SK-N-SH treated with all-trans-retinoic acid at 6 μM for 48 hours (cell line): ENCODE measurements at places on chromosomes 7 and 10.

DNA sequence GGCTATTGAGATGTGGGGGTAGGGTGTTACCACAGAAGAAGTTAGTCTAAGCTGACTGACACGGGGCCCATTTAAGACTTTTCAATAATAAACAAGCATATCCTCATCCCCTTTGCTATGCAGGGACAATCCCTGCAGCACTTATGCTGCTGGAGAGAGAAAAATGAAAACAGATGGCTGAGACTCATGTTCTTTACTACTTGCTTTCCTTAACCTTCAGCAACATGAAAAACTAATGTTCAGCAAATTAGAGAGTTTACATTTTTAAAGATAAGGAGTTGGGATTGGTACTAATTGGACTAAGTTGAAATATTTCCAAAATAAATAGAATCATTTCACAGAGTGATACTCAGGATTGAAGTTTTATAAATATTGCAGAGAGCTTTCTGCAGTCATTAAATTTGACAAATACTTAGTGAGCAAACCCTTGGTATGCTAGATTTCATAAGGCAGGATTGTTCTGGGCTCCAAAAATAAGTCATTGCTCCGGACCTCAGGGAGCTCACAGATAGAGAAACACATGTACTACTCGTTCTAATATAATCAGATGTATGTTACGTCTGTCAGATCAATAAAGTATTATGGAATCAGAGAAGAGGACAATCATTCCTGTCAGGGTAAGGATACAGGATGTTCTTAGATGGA, 147.1 kb upstream of the LRRN3 start:
- ATAC-seq, result peak; percentile 81

DNA sequence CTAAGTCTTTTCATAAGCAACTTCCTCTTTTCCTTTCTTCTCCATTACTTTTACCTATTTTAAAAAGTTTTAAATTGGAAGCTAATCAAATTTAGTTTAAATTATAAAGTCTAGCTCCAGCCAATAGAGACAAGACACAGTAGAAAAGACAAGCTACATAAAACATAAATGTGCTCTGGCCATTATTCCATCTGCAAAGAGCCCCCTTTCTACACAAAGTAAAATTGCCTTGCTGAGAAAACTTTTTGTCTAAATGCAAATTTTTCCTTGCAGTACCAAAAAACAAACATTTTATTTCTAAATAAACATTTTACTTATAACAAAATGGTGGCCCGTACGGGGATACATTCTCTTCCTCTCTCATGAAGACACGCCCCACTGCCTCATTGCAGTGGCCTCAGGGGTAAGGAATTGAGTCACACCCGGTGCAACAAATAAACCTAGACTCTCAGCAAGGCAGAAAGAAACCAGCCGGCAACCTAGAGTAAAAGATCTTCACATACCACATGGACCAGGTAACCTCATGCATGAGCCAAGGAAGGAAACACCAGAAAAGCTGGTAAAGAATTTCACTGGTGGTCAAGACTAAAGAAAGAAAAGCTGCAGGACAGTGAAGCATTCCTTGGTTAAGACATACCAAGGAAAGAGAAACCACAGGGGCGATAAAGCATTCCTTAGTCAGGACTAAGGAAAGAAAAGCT, 71.6 kb upstream of the ZNF746 start:
- no peak for ATAC-seq

DNA sequence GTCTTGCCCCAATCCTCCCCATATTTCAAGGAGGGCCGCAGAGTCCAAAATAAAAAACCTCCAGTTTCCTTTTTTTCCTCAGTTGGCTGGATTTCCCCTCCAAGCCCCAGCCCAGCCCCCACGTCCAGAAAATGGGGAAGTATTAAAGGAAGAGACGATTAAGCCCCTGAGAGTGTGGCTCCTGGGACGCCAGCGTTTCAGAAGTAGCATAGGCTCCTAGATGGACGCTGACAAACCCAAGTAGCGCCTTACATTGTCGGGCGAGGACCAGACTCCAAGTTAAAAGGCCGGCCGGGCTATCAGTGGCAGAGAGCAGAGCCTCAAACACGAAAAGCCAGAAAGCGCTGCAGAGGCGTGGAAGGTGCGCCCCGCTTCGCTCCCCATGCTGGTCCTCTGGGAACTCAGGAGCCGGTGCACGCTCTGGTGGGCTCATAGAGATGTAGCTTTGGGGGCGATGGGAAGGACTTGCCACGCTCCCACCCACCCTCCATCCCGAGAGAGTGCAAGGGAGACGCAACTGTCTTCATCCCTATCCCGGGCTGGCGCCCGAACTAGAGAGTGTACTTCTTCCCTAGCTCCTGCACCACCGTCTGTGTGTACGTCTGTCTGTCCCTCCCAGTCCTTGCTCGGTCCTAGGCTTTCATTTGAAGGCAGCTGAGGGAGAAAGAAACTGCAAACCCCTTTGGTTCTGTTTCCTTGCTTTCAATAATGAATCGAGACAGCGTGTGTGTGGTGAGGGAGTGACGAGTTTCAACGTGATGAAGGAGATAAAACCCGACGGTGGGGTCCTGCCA, 6.3 kb upstream of the EMX2 start:
- ATAC-seq, result 0 out of 3 replicates have a peak, but pooled peaks have one; percentile 4

- no peak for ATAC-seq
Measured at GRCh38 chr7:46844486-46844885, 737.4 kb downstream of the TNS3 start.

DNA sequence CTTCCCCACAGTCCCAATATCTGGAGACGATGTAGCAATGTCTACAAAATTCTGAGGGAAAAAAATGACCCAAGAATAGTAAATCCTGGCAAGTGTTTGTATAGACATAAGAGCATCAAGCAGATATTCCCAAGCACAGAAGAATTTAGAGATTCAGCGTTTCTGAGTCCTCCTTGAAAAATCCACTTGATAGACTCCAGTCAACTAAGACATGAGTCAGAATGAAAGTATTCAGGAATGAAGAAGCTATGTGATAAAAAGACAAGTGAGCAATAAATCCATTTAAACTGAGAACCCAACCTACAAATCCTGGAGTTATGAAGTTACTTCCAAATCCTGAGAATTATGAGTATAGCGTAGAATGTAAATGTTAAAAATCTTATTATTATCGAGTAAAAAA, 86.1 kb upstream of the NPY start:
- ATAC-seq, result no peak

GRCh38 chr7:144830024-144830785, 5.6 kb downstream of the TPK1 start:
- no peak for ATAC-seq

- ATAC-seq, result no peak
Measured at GRCh38 chr10:131746785-131747184, 154.0 kb upstream of the PPP2R2D start.

- ATAC-seq, result peak; percentile 43
Measured at GRCh38 chr10:119177708-119178371, 772 bp downstream of the PRDX3 start.

DNA sequence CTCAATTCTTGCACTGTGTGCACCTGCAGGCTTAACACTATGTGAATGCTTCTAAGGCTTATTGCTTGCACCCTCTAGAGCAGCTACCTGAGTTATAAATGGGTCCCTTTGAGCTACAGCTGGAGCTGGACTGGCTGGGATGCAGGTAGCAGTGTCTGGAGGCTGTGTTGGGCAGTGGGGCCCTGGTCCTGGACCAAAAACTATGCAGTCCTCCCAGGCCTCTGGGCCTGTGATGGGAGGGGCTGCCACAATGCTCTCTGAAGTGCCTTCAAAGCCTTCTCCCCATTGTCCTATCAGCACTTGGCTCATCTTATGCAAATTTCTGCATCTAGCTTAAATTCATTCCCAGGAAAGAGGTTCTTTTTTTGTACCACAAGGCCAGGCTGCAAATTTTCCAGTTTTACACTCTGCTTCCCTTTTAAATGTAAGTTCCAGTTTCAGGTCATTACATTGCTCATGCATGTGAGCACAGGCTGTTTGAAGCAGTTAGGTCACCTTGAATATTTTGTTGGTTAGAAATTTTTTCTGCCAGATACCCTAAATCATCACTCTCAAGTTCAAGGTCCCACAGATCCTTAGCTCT, 26.0 kb downstream of the KBTBD2 start:
- ATAC-seq, result peak; percentile 20; the same call in 2 of the 3 replicates

GRCh38 chr7:142784096-142784495, 13.3 kb downstream of the PRSS2 start:
- ATAC-seq, result peak; percentile 30; the same call in 1 of the 3 replicates

DNA sequence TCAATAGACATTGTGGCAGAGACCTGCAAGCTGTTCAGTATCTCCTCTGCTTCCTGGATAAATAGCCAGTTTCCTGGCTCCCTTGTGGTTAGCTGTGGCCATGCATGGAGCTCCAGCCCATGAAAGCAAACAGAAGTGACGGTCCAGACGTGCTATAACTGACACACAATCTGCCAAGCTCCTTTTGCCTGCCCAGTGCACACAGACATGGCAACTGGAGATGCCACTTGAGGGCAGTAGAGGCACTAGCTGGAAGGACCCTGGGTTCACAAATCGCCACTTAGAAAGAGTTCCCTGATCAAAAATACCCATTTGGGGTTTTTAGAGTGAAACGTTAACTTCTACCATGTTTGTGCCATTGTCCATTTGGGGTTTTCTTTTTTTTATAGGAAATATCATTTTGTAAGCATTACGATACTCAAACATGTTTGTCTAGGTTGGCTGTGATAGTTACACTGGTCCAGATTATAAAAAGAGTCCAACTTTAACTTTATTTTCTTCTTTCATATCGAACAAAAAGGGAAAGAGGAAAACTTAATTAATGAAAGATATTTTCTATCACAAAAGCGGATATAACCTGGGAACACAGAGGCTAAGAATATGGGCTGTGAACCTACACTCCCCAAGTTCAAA, 31.3 kb downstream of the KIN start:
- peak; percentile 78 for ATAC-seq

- no peak for ATAC-seq
Measured at GRCh38 chr10:96325719-96326373, 21.6 kb downstream of the DNTT start.

DNA sequence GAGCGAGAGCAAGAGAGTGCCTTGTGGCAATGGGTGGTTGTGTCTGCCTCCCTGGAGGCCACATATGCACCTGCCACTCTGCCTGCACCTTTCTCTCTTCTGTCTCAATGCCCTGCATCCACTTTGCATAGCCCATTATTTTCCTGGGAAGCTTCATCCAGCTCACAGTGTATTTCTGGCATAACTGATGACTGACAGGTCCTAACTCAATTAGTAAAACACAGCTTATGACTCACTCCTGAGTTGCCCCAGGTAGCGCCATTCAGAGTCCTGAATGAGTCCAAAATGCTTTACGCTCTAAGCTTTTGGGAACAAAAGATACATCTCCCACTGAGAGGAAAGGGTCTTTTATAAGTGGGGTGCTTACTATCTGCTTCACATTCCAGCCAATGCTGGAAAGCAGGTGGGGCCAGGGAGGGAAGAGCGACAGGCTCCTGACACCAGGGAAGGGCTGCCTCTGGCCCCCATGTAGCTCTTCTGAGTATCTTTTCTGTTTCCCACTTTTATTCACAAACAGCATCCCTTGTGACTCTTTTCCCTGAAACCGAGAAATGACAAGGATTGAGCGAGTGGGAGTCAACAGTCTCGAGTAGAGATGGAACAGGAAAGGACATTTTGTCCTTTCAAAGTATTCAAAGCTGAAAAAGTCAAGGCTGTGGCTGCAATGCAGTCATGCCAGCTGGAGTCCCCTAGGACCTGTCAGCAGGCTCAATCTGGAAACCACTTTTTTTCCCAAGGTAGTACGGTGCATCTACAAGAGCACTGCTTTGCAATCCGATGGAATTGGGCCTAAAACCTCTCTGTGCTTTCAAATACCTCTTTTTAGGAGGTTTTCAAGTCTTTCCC, 479.3 kb upstream of the PODXL start:
- peak; percentile 87 for ATAC-seq

DNA sequence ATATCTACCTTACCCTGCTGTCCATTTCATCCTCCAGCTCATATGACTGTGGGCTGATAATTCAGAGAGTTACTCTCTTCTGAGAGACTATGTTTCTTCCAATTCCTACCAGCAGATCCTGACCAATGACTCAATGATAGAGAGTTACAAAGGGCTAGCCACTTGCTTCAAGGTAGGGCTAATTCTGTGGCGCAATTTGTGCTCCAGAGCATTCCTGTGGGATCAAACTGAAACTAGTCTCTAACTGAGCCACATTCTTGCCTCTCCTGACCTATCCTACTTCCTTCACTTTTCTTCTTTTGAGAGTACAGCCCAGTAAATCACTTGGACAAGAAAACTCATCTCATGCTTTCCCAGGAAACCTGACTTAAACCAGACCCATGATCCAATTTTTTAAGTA, 17.9 kb upstream of the ASZ1 start:
- ATAC-seq, result no peak

DNA sequence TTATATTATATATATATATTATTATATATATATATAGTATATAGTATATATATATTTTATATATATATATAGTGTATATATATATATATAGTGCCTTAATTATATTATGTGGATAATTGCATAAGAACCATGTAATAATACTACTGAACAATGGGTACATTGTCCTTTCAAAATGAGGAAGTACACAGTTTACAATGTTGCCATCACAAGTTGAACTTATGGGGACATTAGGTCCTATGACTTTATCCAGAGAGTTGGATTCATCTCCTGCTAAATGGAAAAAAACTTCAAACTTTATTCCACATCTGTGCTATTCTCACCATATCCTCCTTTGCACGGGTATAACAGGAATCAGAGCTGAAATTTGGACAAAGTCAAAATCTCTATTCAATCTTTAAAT, 105.0 kb upstream of the AGR3 start:
- ATAC-seq, result no peak

- ATAC-seq, result peak; percentile 76
Measured at GRCh38 chr10:71302874-71303568, 16.0 kb upstream of the SLC29A3 start.

GRCh38 chr7:48147078-48147591, 24.1 kb upstream of the ABCA13 start:
- no peak for ATAC-seq

DNA sequence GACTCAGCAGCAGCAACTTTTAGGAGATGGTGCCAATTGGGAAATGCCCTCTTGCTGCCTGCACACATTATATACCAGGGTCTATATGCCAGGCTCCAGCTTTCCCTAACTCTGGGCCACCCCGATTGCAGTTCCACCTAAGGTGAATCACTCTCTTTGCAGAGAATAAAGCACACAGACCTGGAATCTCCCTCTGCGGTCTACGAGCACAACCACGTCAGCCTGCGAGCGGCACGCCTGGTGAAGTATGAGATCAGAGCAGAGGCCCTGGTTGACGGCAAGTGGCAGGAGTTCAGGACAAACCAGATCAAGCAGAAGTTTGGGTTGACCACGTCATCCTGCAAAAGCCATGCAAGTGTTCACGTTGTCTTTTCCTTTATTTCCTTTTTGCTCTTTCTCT, 38.2 kb upstream of the PLEKHA1 start:
- ATAC-seq, result no peak
